Occipital lobe (tissue), 3 donors: ENCODE measurements at places on chromosomes 4 and X.

DNA sequence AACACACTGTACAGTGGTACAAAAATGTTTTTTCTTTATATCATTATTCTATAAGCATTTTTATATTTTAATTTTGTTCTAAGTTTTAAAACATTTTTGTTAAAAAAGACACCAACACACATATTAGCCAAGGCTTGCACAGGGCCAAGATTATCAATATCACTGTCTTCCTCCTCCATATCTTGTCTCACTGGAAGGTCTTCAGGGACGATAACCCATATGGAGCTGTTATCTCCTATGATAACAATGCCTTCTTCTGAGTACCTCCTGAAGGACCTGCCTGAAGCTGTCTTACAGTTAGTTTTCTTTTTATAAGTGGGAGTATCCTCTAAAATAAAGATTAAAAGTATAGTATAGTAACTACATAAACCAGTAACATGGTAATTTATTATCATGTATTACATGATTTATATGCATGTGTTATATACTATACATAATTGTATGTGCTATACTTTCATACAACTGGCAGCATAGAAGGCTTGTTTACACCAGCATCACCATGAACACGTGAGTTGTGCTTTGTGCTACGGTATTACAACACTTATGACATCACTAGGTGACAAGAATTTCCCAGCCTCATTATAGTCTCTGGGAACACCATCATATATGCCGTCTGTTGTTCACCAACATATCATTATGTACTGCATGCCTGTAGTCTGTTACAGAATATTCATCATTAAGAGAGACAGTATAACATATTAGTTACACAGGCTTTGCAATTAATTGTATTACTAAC, 90.7 kb downstream of the WDFY3 start:
- no peak for DNase-seq

- DNase-seq: no peak
These were observed 19.8 kb downstream of the GAB1 start for GRCh38 chr4:143356493-143356892.

DNA sequence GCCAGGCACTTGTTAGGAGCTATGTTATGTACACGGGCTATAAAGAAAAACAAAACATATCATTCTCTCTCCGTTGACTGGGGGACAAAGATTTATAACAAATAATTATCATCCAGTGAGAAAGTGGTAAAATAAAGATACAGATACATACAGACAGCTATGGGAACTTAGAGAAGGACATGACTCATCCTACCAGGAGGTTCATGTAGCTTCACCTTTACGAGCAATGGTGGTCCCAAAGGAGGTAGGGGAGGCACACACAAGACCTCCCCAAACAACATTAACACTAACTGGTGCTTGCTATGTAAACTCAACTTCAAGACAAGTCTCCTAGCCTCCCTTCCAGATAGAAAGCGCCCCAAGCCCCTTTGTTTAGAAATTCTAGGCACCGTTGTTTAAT, 8.9 kb downstream of the AMBN start:
- DNase-seq: no peak

DNA sequence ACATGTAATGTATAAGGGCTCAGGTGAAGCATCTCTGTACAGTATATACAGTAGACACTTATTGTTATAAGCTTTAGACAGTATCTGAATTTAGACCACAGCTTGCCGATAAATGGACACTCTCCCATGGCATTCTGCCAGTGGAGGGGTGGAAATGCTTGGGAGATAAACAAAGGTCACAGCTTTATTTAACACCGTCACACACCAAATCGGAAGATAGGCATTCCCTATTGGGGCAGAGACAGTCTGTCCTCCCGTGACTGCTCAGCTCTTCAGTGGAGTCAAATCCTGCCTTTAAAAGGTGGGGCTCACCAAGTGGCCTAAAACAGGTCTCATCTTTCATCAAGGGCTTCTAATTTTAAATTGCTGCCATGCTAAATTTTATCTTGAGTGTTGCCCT, 178.8 kb downstream of the CAMK2D start:
- no peak for DNase-seq

- no peak for DNase-seq
These were observed 129.7 kb downstream of the TMEM164 start for GRCh38 chrX:110132450-110133114.

- no peak for DNase-seq
These were observed 73.7 kb upstream of the ANK2 start for GRCh38 chr4:112975567-112976355.
